ENCODE measurements at places on chromosomes 4 and X.

DNA sequence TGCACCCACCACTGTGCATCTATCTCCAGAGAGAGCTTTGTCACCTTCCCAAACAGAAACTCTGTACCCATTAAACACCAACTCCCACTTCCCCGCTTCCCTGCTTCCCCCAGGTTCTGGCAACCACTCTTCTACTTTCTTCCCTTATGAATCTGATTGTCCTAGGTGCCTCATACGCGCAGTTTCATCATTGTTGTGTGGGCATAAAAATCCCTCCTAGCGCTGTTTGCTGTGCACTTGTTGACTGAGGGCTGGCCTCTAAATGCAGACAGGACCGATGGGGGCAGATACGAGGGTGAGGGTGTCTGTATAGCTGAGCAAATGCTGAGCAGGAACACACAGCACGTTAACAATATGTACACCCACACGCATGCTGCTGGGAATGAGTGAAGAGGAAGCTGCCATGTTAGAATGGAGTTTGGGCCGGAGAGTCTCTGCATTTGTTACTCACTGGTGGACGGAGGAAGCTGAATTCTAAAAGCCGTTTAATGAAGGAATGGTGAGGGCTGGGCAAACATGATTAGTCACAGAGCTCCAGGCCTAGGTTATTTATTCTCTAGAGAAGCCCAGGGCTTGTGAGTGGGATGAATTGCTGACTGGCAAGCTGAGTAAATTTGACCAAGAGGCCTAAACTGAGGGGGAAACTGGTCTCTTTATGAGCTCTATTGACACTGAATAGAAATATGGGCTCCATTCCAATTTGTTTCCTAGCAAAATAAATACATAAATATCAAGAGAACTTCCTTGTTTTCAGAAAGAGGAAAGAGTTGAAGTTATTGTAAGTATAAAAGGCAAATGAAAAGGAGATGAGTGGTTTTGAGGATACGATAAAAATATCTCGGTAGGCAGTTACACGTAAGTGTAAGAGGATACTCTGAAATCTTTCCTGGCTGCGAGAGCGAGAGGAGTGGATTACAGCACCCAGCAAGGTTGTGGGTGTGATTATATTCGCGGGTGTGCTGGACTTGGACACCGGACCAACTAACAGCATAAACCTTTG is 95.9 kb upstream of the RPS6KA3 start:
- DNase-seq: no peak

DNA sequence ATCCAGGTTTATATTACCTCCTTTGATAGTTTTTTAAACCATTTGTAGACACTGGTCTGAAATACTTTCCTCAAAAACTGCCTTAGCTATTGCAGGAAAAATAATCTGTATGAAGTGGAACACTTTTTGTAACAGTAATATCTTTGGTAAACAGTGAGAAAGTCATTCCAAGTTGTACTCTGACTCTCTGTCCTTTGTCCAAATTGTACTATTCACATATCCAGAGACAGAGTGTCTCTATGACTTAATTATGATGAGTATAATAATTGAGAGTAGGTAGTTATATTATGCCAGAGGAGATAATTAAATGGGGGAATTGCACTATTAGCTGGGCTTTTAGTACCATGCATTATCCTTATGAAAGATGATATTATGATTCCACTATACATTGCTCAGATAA is 112.6 kb upstream of the LCORL start:
- no peak for DNase-seq

DNA sequence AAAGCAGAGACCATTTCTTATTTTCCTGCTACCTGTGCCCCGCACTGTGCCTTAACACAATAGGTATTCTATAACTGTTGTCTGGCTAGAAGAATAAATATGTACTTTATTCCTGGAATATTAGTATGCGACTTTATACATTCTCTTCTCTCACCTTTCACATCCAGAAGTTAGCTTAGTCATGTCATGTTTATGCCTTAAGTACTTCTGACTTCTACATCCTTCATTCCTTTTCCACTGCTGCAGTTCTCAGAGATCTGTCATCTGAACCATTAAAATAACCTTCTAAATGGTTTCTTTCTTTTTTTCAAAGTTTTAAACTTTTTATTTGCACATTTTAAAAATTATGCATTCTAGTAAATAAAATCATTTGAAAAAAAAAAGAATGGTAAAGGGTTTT is 34.4 kb downstream of the KIF4A start:
- DNase-seq: no peak

GRCh38 chrX:155998116-155998515 is 620 bp downstream of the IL9R start:
- DNase-seq: no peak

DNA sequence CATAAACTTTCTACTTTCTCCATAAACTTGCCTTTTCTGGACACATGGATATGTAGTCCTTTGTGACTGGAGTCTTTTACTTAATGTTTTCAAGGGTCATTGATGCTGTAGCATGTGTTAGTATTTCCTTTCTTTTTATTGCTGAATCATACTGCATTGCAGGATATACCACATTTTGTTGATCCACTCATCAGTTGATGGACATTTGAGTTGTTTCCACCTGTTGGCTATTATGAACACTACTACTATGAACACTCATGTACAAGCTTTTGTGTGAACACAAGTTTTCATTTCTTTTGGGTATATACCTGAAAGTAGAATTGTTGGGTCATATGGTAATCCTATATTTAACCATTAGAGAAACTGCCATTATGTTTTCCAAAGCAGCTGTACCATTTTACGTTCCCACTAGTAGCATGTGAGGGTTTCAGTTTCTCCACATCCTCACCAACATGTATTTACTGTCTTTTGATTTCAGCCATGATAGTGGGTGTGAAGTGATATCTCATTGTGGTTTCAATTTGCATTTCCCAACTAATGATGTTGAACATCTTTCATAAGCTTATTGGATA is 26.3 kb upstream of the GPM6B start:
- DNase-seq: no peak

- no peak for DNase-seq
Observed at GRCh38 chrX:41732260-41732659, 8.3 kb downstream of the GPR82 start.

GRCh38 chr4:27245216-27245615 is 384.6 kb downstream of the STIM2 start:
- DNase-seq: no peak

DNA sequence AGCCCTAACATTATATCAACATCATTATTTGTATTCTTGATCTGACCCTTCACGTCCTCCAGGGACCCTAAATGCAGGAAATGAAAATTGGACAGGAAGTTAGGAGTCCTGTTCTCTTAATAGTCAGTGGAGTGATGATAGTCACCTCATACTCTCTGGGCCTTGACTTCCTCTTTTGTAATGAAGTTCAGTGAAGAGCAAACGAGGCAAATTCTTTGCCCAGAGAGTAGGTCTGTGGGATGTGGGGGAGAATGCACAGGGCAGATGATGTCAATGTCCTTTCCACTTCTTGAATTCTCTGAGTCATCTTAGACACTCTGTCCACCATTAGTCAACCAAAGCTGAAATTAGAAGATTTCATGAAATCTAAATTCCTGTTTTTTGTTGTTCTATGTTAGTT is 17.1 kb upstream of the GPRIN3 start:
- DNase-seq: peak; percentile 35

DNA sequence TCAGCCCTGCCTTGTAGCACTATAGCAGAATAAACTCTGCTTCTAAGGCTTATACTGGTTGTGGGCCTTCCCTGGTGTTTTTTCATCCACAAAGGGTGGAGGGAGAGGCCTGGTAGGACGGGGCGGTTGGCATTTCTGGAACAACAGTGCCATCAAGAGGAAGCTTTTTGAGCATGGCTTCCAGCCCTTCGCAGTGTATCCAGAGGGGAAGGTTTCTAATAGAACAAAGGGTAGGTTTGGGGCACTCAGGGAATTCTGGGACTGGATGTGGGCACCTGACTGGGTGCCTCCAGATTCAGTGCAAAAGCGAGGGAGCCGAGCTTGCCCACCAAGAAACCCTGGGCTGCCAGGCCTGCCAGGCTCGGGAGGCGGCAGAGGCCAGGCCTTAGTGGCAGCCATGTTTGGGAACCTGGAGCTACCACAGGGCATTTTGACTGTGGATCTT is 229.6 kb upstream of the AGTR2 start:
- DNase-seq: peak; percentile 74

DNA sequence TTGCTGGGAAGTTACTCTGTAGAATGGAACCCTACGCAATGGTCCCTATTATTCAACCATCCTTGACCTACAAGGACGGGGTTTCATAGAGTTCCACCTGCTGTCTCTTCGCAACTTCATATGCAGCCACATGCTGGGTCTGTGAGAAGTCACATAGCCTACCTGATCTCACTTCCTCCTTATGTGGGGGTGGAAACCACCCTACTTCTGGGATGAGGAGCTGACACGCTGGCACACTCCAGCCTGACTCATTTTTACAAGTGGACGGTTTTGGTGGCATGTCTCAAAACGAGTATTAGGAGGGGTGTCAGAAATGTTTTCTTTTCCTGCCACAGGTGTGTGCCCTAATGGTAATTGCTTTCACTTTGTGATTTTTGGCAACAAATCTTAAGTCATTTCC is 36.8 kb upstream of the ARSD start:
- peak; percentile 33 for DNase-seq

- no peak for DNase-seq
Observed at GRCh38 chr4:81694176-81694913, 222.6 kb upstream of the RASGEF1B start.

- DNase-seq: no peak
Observed at GRCh38 chrX:119417842-119418241, 18.7 kb downstream of the SLC25A43 start.

DNA sequence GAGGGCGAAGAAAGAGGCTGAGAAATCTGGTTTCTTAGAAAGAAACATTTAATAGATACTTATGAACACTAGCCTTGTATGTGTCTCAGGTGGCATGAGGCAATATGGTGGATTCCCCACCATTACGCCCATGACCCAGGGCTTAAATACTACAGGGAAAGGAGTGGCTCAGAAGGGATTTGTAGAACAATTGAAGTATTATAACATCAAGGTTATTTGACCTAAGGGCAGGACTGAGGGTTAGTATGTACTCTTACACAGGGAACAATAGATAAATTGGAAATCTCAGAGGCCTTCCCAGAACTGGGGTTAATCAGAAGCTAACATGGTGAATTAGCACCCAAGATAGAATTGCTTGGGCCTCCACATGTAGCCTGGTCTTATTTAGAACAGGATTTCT is 11.0 kb upstream of the USP46 start:
- no peak for DNase-seq

DNA sequence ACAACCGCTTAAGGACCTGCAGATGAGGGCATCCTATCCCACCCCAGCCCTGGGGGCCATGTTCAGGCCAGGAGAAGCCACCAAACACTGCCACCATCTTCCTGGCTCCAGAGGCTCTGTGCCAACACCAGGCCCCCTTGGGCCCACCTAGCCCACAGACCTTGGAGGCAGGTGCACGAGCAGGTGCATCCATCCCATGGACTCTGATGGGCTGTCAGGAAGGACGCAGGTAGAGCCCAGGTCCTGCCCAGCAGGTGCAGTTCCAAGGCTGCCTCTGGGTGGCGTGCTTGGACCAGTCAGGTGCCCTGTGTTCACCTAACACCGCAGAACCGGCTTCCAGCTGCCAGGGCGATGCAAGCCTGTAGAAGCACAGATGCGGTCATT is 22.8 kb upstream of the PDE6B start:
- DNase-seq: peak; percentile 55

DNA sequence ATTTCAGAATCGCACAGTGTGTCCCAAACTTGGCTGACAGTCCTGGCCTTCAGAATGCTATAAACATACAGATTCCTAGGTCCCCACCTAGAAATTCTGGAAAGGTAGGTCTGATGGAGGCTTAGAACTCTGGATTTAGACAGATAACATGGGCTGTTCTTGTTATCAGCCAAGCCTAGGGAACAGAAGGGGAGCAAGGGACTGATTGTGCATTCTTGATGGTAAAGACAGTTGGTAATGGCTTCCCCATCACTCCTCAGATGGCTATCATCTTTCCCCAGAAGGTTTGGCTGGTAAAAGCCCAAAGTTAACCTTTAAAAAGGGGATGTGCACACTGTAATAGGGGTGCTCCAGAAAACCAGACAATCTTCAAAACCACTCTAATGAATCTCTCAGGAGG is 35.7 kb downstream of the DIPK2B start:
- DNase-seq: no peak

- DNase-seq: peak; percentile 7
Observed at GRCh38 chrX:57329008-57329407, 42.5 kb downstream of the FAAH2 start.

DNA sequence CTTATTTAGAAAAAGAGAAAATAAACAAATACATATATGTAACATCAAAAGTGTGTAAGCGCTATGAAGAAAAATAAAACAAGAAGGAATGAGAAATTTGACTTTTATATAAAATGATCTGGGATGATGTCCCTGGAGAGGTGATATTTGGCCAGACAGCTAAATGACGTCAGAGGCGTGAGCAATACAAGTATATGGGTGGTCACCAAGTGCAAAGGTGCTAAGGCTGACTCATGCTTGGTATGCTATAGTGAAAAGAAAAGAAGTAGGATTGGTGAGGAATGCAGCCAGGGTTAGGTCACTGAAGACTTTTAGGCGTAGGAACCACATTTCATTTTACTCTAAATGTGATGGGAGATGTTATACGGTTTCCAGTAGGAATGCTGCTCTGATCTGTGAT is 1049.1 kb upstream of the TENM3 start:
- DNase-seq: no peak

GRCh38 chrX:148741441-148741840 is 241.0 kb downstream of the AFF2 start:
- no peak for DNase-seq

GRCh38 chr4:43816116-43816515 is 632.5 kb downstream of the KCTD8 start:
- DNase-seq: no peak

GRCh38 chr4:47451657-47452056 is 11.8 kb downstream of the COMMD8 start:
- no peak for DNase-seq

DNA sequence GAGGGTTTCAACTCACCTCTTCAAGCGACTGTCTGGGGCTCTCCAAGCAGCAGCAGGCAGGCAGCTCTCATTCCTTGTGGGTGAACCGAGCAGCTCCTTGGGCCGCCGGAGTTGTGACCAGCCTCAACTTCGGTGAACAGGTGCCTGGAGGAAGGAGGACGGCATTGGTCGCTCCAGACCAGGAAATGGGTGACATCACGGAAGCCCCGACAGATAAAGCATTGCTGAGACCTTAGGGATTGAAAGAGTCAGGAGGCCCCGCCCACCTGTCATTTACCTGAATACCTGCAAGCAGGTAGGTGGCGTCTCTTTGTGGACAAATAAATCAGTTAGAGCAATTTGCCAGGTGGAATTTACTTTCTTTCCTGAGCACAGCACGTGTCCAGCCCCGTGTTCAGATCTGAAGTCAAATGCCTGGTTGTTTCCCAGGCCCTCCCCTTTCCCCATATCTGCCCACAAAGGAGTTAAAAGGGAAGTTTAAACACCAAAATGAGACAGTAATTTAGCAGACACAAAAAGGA is at the start of gene LNX1:
Gene LNX1 (minus strand): TSS at position 115 of the 521 bp plus-strand sequence. CDS start 17,484 bp downstream, outside the sequence.
- no peak for DNase-seq

DNA sequence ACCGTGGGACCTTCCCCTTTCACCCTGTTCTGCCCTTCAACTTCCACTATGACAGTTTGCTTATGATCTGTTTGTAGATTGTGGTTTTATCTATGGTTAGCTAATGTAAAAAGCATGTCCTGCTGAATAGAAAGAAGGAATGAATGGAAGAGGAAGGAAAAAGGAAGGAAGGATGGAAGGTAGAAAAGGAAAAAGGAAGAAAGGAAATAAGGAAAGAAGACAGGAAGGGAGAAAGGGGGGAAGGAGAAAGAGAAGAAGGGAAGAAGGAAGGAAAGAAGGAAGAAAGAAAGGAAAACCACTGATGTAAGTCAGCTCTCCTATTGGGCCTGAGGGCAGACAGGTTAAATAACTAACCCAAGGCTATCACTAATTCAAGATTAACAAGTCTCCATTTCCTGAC is 319.1 kb upstream of the KLF3 start:
- no peak for DNase-seq
